ENCODE measurements at places on chromosomes 5 and 9.
A peak's percentile ranks its signal among the peaks of the same experiment; 100 is the strongest.

- no peak for DNase-seq
Observed at GRCh38 chr9:69809304-69809863, 11.2 kb upstream of the CFAP95 start.

DNA sequence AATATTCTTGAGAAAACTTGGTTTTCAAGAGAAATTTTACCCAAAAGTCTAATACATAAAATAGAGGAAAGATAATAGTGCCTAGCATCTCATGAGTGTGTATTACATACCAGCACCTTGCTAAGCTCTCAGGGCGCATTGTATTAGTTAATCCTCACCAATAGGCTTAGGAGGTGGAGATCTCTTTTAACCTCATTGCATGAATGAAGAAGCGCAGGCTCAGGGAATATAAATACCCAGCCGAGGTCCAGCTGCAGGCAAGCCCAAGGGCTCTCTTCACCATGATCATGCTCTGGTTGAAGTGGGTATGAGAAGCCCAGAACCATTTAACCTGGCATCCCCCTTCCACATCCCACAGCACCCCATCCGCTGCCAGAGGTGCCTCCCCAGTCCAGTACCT is 46.0 kb downstream of the CAMK2A start:
- no peak for DNase-seq

GRCh38 chr5:126208691-126209090 is 214.5 kb upstream of the GRAMD2B start:
- no peak for DNase-seq

- DNase-seq = no peak
Observed at GRCh38 chr5:73111536-73111935, 8.8 kb upstream of the TMEM171 start.

- DNase-seq = no peak
Observed at GRCh38 chr5:53613061-53613460, 52.6 kb downstream of the NDUFS4 start.

- no peak for DNase-seq
Observed at GRCh38 chr5:137603356-137603755, 104.2 kb upstream of the SPOCK1 start.

DNA sequence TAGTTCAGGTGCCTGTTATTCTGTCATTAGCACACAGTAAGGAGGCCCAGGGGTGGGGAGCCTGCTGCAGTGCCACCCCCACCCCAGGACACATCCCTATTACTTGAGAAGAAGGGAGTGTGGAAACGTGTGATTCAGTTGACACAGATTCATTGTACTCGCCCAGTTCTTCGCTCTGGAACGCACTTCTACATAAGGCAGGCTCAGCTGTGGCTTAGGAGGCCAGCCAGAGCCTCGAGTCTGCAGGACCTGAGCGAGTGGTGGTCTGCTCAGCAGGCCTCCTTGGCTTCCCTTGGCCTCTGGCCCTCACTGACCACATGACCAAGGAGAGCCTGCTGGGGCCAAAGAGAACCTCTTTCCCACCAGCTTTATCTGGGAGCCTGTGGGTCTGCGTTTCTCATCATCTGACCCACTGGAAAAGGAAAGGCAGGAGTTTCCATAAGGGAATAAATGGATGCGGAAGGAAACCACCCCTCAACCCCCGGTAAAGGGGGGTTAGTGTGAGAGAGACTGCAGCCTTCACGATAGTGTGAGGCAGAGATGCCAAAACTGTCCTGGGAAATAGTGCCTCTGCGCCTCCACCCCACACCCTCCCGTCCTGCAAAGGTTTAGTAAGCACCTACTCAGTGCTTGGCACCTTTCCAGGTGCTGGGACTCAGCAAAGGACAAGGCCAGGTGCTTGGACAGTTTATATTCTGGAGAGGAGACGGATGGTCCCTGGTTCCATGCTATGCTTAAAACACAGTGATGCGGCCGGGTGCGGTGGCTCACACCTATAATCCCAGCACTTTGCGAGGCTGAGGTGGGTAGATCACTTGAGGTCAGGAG is 73.7 kb downstream of the PPARGC1B start:
- no peak for DNase-seq

- no peak for DNase-seq
Observed at GRCh38 chr5:168022446-168023169, 268.8 kb upstream of the WWC1 start.

DNA sequence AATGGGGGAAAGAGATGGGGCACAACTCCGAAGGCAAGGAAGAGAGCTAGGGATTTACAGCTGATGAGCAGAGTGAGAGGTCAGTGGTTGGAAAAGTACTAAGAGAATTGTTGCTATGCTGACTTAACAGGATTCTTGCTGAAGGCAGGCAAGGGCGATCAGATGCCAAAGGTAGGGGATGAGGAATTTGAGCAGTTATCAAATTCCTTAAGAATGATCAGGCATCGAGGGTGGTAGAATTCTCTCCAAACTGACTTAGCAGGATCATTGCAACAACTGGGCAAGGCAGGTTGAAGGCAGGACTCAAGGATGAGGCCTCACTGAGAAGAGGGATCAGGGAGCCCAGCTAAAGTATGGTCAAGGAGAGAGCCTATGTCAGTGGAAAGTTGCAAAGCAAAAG is 171.0 kb downstream of the HSD17B3 start:
- DNase-seq = no peak

GRCh38 chr9:136055715-136056545 is 39.2 kb downstream of the NACC2 start:
- DNase-seq = no peak

- DNase-seq = no peak
Observed at GRCh38 chr5:132272311-132273210, 15.1 kb downstream of the PDLIM4 start.

DNA sequence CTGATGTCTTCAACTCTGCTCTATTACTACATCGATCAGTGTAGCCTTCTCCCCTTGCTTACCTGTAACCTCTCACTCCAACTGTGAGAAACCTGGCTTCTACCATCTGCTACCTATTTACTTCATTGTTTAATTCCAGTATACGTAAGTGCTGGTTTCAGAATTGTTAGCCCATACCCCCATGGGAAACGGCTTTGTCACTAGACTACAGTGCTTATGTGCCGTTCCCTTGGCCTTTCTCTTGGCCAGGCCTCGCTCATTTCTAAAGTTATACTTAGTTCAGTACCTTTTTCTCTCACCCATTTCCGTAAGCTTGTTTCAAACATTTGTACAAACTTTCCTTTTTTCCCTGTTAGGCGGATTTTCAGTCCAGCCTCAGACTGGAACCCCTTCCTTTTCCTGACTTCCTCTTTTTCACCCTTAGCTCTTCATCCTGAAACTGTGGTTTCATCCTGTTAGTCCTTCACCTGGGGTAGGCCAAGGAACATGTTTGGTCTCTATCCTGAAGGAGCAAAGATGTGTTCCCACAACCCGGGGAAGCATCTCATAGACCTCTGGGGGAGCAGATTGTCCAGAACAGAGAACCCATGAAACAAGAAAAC is 21.7 kb downstream of the ALG2 start:
- DNase-seq = no peak

- DNase-seq = no peak
Observed at GRCh38 chr9:75601280-75601679, 289.2 kb upstream of the PCSK5 start.

DNA sequence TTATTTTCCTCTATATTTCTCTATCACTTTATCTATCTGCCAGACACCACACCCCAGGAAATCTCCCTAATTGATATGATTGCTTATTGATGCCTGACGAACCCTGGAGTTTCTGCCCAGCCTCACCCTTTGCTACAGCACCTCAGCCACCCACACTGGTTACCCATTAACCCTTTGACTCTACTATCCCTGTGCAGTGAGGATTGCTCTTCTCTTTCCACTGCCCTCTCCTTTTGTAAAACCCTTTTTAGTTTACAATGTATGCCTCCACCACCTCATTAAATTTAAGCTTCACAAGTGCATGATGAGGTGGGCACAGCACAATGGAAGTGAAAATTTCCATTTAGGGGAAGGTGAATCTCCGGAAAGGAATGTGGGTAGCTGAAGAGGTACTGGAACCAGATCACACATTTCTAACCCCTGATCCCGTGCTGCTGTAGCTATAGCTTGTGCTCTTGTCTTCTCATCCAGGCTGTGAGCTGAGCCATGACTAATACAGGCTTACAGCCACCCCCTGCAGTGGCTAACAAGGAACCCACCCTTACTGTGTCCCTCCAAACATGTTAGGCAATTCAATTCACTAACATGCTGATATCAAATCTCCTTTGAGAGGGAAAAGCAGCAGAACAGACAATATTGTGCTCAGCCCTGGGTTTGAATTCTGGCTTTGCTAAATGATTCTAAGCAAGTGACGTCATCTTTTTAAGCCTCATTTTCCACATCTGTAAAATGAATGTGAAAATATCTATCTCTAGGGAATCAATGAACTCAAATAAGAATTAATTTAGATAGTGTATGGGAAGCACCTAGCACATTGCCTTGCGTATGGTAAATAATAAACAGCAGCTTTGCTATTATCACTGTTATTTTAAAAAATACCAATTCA is 186.9 kb upstream of the TRIM32 start:
- peak; percentile 49 for DNase-seq

DNA sequence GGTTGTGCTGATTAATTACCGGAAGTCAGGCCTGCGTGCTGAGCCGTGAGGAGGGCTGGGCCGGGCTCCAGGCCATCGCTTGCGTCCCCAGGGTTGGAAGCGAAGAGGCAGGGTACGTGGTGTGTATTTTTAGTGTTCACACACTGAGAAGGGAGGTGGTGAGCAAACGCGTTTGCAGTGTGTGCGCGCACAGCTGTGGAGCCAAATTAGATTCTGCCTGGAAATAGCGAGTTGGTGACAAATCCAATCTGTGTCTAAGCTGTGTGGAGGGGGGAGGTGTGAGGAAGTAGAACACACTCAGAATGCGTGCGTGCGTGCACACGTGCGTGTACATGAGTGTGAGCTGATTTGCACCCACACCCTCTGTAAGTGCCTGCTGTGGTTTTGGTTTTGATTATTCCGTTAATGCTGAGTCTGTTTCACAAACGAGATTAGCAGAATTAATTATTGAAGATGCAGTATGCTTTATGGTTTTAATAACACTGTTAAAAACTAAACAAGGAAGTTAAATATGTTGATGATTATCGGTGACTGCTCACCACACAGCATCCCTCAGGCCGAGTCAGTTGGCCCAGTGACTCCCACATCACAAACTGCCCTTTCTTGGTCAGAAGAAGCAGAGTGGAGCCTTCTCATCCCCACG is 111.8 kb upstream of the FCN2 start:
- peak; percentile 24 for DNase-seq
